ENCODE measurements at places on chromosomes 5 and 9. TPM values are rescaled to one million over a fixed set of nuclear protein-coding genes. Genes with fewer than 3 reads are reported as not detected.

FYB1 gene
- 12.1 TPM for total RNA-seq

IDNK gene
- total RNA-seq = not detected

PCDH12 gene
- 1.7 TPM for total RNA-seq

MSH3 gene
- 27.2 TPM for total RNA-seq

FRMD3 gene
- 41.3 TPM for total RNA-seq

All from Peyer's patch (tissue), 4 donors.